PC-9 (cell line): ENCODE measurements at places on chromosomes 7 and 10. TPM values are rescaled to one million over a fixed set of nuclear protein-coding genes. Genes with fewer than 3 reads are reported as not detected.

STRA8 gene
- total RNA-seq, result not detected in 2 replicates

GRCh38 chr7:50207251-50207564, 97.3 kb upstream of the IKZF1 start:
- no peak for DNase-seq
- H3K27me3 ChIP-seq, result peaks cover 74% of the 10 kb centered on the region
- no peaks in the 10 kb centered on the region for H3K36me3 ChIP-seq
- no peaks in the 10 kb centered on the region for H3K4me1 ChIP-seq
- H3K27ac ChIP-seq, result no peak overlapping the region

DNA sequence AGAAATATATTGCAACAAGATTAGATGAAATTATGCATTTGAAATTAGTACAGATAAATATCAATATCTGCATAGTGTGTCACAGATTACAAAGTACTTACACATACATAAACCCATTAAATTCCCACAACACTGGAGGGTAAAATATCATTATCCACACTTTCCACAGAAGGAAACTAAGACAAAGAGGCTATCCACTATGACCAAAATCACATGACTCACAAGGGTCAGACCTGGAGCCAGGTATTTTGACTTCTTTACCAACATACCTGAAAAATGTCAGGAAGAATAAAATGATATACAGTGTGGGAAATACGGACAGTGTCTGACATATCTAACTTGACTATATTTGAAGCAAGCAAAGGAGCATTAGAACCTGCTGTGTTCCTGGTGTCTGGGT, 34.1 kb downstream of the HYCC1 start:
- no peak for DNase-seq
- H3K27ac ChIP-seq, result no peak overlapping the region
- no peak overlapping the region for H3K4me3 ChIP-seq
- H3K36me3 ChIP-seq, result no peaks in the 10 kb centered on the region
- peaks cover 11% of the 10 kb centered on the region for H3K4me1 ChIP-seq

- H3K4me1 ChIP-seq, result peaks cover 9% of the 10 kb centered on the region
- no peaks in the 10 kb centered on the region for H3K36me3 ChIP-seq
- peak overlapping the region; percentile 40; the same call in 1 of the 2 replicates for H3K27ac ChIP-seq
Measured at GRCh38 chr10:74898201-74898976, 72.0 kb downstream of the KAT6B start.

DNA sequence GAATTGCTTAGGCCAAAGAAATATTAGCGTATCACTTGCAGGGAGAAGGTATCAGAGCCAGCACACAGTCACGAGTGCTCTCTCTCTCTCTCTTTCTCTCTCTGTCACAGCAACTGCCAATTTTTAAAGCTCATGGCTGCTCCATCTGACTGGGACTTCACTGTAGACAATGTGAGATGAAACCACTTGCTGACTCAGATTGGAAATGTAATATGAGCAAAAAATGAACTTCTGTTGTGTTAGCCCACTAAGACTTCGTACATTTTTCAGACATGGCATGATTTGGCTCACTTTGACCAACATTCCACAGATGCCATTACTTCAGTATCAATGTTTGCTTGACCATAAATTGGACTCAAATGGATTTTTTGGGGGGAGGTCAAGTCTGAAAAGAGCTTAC, 68.1 kb downstream of the DGKB start:
- no peak overlapping the region for H3K27ac ChIP-seq
- H3K27me3 ChIP-seq, result no peaks in the 10 kb centered on the region
- DNase-seq, result no peak
- no peaks in the 10 kb centered on the region for H3K36me3 ChIP-seq
- no peak overlapping the region for H3K4me3 ChIP-seq

GRCh38 chr10:52187521-52188258, 126.4 kb upstream of the DKK1 start:
- no peak overlapping the region for H3K27ac ChIP-seq
- no peaks in the 10 kb centered on the region for H3K4me1 ChIP-seq
- no peaks in the 10 kb centered on the region for H3K27me3 ChIP-seq
- no peak for DNase-seq
- no peaks in the 10 kb centered on the region for H3K36me3 ChIP-seq

DNA sequence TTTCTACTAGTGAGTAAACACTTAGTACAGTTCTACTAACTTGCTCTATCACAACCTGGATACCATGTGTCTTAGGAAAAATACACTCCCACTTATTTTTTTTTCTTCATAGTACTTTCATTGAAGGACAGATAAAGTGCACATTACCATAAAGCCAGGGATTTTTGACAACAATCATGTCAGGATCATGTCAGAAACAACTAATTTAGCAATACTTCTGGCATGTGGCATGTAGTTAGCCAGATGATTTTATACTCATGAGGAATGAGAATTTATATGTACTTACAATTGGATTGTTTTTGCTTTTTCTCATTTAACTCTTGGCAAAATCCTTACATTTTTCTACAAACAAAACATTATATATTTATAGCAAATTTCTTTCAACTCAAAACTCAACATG, 630.7 kb upstream of the GRM3 start:
- no peak overlapping the region for H3K4me3 ChIP-seq
- H3K27ac ChIP-seq, result no peak overlapping the region
- H3K4me1 ChIP-seq, result no peaks in the 10 kb centered on the region
- no peak for DNase-seq
- no peaks in the 10 kb centered on the region for H3K36me3 ChIP-seq
- H3K27me3 ChIP-seq, result no peaks in the 10 kb centered on the region

TUBAL3 gene
- 0.35 and 0.52 TPM in 2 replicates for total RNA-seq
